Activated CD4-positive, alpha-beta T cell treated with anti-CD3 and anti-CD28 coated beads, Interleukin-10, Interleukin-2, amounts not matched to agents 100 ng/mL and 50 ng/mL, durations not matched to agents 16 hours and 8 hours (primary cell): ENCODE measurements at places on chromosomes 1 and 21.

GRCh38 chr21:44613386-44614155 lies 1.7 kb downstream of the KRTAP10-8 start:
- DNase-seq = no peak

GRCh38 chr1:202165942-202166843 lies 5.8 kb upstream of the PTPN7 start:
- DNase-seq = no peak

DNA sequence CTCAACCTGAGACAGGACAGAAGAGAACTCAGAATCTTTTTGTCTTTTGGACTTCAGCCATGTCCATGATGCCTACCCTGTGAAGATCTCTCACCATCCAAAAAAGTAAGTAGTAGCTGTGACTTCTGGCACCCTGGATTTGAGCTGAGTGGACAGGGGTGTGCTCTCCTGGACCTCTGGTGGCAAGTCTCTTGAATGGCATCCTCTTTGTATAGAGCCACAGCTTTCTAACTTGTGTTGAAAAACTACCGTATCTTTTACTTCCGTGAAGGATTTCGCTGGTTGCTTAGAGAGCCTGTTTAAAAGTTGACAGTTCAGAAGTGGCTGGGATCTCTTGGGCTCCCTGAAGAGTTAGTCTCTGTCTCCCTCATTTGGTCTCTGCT lies 1.8 kb downstream of the MFN2 start:
- peak; percentile 24 for DNase-seq

GRCh38 chr1:119475866-119476439 lies 31.1 kb upstream of the HSD3B1 start:
- peak; percentile 45 for DNase-seq

DNA sequence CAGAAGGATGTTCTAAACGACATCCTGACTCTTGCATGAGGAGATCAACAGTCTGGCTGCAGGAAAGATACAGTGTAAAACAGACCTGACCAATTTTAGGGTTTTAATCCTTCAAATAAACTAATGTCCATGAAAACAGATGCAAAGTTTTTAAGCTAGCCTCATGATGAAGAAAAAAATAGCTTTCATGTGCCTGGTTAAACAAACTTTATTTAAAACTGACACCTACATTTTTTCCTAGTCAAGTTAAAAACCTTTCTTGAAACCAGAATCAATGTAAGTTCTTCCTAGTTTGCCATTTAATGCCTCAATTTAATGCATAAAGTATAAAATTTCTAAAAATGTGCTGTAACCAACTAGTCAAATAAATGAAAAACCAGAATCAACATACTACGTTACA lies 2.9 kb downstream of the WDR26 start:
- no peak for DNase-seq

DNA sequence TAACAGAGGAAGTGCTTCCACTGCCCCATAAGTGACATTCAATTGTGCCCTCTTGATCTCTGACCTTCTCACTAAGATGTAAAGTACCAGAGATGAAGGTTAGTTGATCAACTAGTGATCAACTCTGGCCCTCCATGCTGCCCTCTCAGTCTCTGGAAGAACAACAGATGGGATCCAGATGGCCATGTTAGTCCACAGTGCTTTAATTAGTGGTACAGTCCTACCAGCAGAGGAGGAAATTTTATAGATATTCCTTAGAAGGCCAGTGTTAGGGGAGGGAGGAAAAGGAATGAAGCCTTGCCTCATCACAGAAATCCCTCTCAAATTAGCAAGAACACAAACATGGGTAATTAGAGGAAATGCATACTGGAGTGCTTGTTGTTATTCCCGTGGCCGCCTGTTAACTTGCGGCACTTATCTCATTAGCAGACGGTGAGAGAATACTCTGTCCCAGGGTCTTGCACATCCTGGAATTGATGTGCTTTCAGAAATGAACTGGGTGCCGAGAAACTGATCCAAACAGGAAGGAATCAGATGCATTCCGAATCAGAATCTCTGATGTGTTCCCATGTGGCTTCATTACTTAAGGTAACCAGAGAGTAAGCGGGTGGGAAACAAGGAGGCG lies 91.1 kb upstream of the RGS4 start:
- DNase-seq = no peak

DNA sequence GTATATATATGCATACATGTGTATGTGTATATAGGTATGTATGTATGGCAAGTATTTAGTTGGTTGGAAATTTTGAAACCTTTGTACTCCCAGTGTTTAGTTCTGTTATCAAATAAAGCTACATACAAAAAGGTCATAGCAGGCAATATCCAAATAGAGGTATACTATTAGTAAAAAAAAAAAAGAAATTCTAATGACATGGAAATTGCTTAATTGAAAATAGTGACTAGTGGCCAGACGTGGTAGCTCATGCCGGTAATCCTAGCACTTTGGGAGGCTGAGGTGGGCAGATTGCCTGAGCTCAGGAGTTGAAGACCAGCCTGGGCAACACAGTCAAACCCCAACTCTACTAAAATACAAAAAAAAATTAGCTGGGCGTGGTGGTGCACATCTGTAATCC lies 351.6 kb upstream of the NR5A2 start:
- no peak for DNase-seq

GRCh38 chr1:36842448-36842847 lies 191.9 kb downstream of the GRIK3 start:
- no peak for DNase-seq

DNA sequence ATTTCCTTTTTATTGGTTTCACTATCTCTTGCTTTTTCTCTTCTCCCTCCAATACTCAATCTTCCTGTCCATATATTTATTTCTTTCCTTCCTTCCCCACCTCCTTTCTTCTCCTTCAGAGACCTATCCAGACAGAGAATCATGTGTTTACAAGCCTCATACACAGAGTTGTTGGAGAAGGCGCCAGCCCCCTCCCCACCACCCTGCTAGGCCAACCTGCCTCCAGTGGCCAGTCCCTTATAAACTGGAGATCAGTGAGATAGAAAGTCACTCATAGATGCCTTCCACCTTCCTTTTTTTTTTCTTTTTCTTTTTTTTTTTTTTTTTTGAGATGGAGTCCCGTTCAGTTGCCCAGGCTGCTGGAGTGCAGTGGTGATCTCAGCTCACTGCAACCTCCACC lies 53.3 kb downstream of the CD247 start:
- no peak for DNase-seq

DNA sequence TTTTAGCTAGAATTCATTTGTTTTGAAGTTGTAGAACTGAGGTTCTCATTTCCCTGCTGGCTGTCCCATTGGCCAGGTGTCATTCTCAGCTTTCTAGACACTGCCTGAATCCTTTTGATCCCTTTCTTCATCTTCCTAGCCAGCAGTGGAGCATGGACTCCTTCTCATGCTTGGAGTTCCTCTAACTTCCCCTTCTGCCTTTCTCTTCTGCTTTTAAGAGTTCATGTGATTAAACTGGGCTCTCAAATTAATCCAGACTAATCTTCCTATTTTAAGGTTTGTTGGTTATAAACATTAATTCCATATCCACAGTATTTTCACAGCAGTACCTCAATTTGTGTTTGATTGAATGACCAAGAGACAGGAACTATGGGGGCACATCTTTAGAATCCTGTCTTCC lies 52.3 kb downstream of the ADAMTS5 start:
- no peak for DNase-seq

DNA sequence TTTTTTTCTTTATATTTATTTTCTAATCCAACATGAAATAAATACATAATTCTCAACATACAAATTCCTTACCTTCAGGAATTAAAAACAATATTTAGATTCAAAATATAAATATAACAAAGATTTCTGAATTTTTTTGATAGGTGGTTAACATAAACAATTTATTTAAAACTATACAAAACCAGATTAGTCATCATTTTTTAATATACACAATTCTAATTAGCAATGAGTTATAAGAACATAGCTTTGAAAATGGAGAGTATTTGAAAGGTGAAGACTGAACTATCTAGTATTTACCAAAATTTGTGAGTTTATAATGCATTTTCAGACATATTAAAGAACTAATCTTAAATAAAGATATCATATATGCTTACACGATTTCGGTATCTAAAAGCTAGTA lies 37.5 kb downstream of the TPR start:
- DNase-seq = no peak

DNA sequence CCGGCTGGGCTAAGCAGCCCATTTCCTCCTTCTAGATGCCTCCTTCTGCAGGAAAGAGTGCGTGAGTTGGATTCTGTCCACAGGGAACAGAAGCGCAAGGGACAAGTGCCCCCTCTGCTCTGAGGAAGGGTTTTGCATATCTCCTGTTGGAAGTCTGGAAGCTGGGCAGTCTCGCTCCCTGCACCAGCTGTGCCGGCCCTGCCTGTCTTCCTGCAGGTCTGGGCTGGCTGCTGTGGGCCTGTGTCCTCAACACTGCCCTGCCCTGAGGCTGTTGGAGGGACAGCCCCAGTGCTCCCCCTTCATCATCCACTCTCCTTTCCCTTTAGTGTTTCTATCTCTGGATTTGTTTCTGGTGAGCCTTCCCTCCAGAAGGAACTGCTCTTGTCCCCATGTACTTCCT lies 21.8 kb downstream of the ADARB1 start:
- no peak for DNase-seq

DNA sequence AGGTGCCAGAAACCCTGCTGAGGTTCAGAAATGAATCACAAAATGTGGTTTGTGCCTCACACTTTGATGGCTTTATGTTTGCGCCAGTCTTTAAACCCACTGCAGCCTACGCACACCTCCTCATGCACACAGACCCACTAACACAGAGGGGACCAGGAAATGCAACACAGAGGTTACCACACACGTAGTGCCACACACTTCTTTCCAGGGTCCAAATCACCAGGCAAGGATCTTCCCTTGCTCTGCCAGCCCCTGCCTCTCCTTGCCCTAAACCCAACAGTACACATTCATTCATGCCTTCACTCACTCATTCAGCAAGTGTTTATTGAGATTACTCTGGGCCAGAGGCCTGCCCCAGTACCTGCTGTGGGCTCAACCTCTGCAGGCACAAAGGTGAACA lies 17.5 kb downstream of the MAB21L3 start:
- DNase-seq = peak; percentile 75

GRCh38 chr1:32904797-32905196 lies 3.6 kb upstream of the TMEM54 start:
- DNase-seq = no peak
